ENCODE measurements at places on chromosomes 6 and 20. TPM values are rescaled to one million over a fixed set of nuclear protein-coding genes. Genes with fewer than 3 reads are reported as not detected.

The PRDM13 gene
- polyA plus RNA-seq = 0.02 TPM

The ADGB gene
- not detected for polyA plus RNA-seq

The SLC2A4RG gene
- 90.9 TPM for polyA plus RNA-seq

The PPP1R14C gene
- not detected for polyA plus RNA-seq

- no peak for DNase-seq
Measured at GRCh38 chr20:41336711-41337492, 3.7 kb upstream of the LPIN3 start.

GRCh38 chr6:127458817-127459216 is 372 bp downstream of the KIAA0408 start:
- no peak for DNase-seq

DNA sequence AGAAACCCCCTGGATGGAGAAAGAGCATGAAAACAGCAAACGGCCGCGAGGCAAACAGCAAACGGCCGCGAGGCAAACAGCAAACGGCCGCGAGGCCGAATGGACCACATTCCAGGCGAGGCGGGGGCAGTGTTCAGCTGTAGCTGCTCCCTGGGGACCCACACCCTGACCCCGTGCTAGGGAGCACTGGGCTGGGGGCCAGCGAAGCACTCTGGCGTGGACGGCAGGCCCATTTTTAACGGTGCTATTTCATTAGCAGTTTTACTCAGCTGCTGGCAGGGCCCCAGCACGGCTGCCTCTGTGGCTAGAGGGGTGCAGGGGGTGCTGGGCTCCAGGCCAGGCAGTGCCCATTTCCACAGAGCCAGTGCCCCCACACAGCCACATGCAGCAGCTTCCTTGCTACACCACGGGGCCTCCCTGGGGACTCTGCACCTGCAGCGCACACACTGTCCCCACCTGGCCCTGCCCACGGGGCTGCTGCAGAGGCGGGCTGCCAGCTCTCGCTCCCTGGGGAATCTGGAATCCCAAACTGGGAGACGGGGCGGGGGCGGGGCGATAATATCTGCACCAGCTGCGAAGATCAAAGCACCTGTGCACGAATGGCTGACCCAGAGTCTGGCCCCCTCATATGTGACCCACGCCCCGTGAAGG is 35.6 kb upstream of the SLCO4A1 start:
- DNase-seq = no peak

DNA sequence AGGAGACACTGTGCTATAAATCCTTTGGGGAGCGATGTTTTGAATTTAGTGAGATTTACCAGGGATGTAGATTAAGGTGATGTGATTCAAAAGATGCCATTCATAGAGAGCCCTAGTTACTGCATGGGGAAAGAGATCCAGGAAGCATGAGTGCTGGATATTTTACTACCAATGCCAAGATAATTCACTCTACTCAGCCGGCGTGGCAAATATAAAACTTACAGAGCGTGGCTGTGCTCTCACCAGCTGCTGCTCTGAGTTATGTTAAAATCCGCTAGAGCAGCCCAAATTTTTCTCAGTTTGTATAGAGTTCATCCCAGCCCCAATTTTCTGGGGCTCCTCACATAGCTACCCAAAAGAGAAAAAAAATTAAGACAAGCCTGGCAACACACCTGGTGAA is 48.6 kb downstream of the BFSP1 start:
- DNase-seq = no peak

- DNase-seq = no peak
Measured at GRCh38 chr6:74554041-74554440, 651.8 kb downstream of the COL12A1 start.

DNA sequence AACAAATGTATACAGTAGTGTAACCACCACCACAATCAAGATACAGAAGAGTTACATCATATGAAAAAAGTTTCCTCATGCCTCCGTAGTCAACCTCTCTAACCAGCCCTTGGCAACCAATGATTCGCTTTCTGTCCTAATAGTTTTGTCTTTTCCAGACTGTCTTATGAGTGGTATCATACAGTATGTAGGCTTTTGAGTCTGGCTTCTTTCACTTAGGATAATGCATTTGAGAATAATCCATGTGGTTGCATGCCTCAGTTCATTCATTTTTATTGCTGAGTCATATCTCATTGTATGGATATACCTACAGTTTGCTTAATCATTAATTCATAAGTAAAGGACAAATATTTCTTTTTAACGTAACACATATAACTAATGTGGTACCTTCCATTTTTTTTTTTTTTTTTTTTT is 86.4 kb upstream of the RIPOR2 start:
- no peak for DNase-seq

GRCh38 chr6:43383021-43383667 is 13.7 kb upstream of the ZNF318 start:
- DNase-seq = no peak

DNA sequence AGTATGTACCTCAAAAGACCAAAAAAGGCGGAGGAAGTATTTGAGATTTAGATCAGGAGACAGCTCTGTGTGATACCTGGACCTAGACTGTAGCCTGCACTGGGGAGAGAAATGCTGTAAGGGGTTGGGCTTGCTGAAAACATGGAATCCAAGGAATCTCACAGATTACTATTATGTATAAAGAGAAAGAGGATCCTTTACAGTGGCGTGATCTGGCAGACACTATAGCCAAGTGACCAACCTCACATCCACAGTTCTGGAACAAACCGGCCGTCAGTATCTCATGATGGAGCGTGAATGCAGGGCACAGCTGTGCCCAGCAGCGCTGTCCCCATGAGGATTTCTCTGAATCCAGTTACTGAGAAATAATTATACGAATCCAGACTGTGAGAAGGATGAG is 12.3 kb downstream of the DDX27 start:
- no peak for DNase-seq

DNA sequence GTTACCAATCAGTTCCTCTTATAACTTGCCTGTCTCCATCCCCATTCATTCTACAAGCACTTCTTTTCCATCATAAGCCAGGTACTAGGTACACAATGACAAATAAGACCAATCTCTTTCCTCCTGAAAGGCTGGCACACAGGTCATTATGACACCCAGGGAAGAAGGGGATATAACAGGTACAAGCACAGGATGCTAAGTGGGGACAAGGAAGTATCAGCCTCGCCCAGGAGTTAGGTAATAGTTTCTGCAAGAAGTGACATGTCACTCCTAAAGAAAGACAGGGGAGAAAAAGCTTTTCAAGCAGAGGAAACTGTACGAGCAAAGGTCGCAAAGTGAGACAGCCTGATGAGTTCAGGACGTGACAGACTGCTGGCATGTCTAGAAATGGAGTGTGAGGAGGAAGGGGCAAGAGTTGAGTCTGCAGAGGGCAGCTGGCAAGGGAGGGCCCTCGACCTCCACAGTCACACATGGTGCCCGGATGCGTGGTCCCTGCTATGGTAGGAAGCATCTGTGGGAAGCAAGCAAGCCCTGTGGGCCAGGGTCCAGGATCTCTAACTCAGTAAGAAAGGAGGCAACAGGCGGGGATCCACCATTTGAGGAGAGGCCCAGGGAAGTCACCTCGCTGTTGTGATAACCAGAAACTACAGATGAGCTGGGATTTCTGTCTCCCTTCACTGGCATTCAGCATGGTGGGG is 40.4 kb downstream of the GPLD1 start:
- DNase-seq = no peak

GRCh38 chr6:101011186-101011585 is 130.1 kb upstream of the ASCC3 start:
- DNase-seq = no peak
